Stimulated activated CD4-positive, alpha-beta T cell treated with anti-CD3 and anti-CD28 coated beads, Interleukin-2, amount 100 ng/mL, for 24 hours (primary cell): ENCODE measurements at places on chromosomes 6 and 20.

DNA sequence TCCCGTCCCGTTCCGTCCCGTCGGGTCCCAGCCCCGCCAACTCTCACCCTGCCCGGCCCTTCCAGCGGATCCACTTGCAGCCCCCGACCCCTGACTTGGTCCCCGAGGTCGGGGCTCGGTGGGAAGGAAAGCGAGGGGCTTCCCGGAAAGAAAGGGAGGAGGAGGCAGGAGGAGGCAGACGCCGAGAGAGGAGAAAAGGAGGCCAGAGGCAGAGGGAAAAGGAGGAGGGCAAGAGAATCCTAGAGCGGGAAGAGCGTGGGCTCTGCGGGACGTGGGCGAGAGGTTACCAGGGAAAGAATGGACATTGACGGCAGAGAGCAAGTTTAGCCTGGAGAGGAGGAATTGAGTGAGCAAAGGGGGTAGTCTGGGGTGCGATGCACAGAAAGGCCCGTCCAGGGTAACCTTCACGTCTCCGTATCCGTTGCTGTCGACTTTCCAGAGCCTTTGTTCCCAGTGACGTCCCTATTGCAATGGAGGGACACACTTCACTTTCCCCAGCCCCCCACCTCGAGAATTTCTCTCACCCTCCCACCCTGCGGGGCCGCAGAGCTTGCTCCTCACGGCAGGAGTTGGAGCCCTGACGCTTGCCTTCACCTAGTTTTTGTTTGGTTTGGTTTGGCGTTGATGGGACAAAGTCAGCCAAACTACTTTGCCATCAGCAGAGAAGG is 477 bp upstream of the MOXD1 start:
- DNase-seq: no peak

- DNase-seq: no peak
Measured at GRCh38 chr6:3654436-3654835, 97.1 kb downstream of the PXDC1 start.

DNA sequence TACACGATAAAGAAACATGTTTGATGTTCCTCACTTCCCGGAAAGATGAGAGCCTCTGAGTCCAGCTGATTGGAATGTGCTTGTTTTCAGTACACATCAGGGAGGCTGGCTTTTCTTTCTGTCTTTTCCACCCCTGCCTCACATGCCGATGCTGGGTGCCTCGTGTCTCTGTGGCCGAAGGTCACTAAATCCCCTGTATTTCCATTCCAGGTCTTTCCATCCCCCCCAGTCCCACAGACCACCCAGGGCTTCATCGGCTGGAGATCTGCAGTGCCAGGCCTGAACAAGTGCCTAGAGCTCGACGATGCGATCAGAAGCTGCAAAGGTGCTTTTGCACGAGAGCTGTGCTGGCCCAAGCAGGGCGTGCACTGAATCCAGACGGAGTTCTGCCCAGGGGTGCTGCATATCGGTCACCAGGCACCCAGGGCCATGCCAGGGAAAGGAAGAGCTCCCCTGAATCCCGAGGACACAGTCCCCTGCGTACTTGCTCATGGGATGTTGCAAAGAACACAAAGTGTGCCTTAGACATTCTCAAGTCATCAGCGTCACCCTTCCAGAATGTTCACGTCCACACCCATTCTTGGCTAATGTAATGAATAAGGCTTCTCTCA is 67.9 kb downstream of the ANKRD60 start:
- no peak for DNase-seq

GRCh38 chr20:6614836-6615235 is 152.7 kb upstream of the BMP2 start:
- DNase-seq: no peak

GRCh38 chr6:18211338-18211737 is 53.0 kb downstream of the DEK start:
- DNase-seq: peak; percentile 27

- DNase-seq: no peak
Measured at GRCh38 chr20:17873410-17874270, 95.0 kb downstream of the SNX5 start.

DNA sequence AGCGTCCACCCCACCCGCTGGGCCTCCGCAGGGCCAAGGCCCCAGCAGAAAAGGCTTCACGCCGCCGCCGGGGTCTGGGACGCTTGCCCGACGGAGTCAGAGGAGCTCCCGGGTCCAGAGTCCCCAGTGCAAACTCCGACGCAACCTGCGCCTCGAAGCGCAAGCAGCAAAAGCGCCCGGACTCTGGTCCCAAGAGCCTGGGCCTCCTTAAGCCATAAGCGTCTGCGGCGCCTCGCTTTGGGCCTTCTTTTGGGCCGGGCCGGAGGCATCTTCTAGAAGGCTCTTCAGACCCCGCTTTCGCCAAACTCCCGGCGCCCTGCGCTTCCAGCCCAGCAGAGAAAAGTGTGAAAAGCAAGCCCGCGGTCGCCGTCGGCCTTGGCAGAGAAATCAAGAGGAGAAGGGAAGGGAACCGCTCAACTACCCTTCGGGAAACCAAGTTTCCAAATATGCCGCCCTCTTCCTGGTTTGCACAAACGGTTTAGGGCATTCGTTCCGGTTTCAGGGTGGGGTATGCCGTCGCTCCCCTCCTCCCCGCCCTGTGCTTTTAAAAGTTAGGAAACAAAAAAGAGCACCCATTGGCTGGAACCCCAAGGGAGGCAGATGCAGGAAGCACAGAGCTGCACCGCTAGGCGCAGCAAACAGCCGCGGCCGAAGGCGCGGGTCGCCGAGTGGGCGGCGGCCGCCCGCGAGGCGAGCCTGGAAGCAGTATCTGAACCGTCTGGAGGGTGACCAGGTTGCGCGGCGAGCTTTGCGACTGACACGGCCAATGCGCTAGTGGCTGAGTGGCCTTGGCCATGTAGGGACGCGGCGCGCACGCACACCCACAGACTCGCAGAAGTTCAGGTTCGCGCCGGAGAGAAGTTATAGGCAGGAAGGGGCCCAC is 1.2 kb downstream of the TBX18 start:
- DNase-seq: no peak

- no peak for DNase-seq
Measured at GRCh38 chr6:99879431-99879830, 114.6 kb downstream of the MCHR2 start.

DNA sequence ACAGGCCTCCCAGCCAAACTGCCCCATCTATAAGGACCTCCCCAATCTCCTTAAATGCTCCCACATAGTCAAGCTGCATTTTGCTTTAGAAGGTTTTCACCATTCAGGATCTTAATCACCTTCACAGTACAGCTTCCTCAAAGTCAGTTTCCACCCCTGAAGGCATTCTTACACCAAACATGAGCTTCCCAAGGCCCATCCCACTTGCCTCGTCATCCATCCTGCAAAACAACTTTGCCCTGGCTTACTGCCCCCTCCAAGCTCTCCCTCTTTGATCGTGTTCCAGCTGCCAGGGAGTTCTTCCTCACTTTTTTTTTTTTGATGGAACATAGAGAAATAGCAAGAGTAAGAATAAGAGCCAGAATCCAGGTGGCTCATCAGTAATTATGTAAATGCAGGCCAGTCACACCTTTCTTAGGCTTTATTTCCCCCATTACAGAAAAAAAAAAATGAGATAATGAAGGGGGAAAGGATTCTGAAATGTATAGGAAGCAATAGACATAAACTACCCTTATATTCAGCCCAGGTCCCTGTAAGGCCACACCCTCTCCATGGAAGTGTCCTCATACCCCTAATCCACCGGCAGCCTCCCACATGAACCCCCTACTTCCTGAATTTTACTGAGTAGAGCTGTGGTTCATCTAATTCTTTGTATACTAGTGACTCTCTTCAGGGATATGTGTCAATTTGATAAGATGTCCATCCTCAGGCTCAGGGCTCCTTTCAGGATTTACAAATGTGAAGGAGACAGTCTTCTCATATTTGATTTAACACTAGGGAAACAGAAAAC is 12.7 kb downstream of the TRIM27 start:
- no peak for DNase-seq

DNA sequence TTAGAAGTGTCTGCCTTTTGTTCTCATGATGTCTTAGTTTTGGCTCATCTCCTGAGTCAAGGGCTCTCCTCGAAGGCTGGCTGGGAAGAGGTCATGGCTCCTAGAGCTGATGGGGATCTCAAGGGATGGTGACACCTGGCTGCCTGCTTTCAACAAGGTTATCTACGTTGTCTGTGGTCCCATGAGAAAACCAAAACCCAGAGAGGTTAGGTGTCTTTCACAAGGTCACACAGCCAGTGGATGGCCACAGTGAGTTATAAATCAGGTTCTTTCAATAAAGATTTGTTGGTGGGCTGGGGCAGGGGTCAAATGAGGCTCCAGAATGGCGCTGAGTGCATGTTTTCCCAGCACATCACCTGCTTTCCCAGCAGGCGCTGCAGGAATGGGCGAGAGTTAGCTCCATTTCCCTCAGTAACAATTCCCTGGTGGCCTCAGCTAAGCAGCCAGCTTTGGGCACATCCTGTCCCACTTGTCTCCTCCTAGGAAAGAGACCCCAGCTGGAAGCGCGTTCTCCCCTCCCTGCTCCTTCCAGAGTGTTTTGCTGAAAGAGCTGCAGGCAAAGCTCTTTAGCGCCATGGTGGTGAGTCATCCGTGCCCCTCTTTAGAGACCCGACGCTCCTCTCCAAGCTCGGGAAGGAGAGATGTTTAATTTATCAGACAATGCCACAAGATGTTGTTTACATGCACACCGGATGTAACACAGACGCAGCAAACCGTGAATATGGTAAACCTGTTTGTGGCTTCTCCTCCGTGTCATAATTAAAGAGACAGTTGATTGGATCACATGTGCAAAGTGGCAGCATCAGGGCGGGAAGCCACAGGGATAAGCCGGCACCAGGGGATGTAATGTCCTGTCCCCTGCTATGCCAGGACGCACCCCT is 109.7 kb downstream of the LRFN2 start:
- no peak for DNase-seq

GRCh38 chr6:106039897-106040592 is 46.1 kb upstream of the PRDM1 start:
- no peak for DNase-seq

- no peak for DNase-seq
Measured at GRCh38 chr20:43220612-43221011, 30.9 kb upstream of the PTPRT start.

DNA sequence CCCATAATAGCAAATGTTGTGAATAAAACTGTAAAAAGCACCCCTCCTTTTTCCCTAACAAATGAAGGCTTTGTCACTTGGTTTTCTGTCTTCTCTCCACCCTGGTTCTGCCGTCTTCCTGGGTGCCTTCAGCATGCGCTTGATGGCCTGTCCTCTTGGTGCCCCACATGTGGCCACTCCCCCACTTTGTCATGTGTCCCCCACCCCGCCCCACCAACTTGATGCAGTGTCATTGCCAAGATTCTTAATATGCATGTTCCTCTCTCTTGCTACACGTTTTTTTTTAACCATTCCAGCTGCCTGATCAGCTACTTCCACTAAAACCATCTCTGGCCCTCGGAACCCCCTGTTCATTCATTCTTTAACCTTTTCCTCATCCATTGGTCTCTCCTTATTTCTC is 340.3 kb downstream of the QKI start:
- no peak for DNase-seq

GRCh38 chr6:90068264-90068663 is 174.0 kb downstream of the GJA10 start:
- DNase-seq: peak; percentile 49

- no peak for DNase-seq
Measured at GRCh38 chr20:53205046-53205445, 232.9 kb downstream of the TSHZ2 start.

DNA sequence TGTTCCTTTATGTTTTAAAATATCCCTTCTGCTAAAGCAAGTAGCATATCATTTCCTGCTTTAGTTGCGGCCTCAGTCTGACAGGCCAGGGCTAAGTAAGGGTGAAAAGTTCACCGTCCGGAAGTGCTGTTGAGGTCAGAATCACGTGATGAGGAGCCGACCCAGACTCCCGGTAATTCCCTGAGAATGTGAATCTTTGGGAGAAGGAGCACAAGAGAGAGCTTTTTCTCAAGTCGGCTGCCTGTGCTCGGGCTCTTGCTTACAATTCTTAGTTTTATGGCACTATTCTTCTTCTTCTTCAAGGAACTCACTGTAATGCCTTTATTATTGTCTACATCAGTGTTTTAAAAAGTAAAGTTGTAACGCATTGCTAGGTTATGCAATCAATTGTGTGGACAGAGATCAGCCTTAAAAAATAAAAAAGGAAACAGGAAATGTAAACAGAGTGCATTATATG is 309.3 kb downstream of the PRL start:
- DNase-seq: peak; percentile 5

GRCh38 chr20:46893877-46894578 is 615 bp upstream of the EYA2 start:
- no peak for DNase-seq

DNA sequence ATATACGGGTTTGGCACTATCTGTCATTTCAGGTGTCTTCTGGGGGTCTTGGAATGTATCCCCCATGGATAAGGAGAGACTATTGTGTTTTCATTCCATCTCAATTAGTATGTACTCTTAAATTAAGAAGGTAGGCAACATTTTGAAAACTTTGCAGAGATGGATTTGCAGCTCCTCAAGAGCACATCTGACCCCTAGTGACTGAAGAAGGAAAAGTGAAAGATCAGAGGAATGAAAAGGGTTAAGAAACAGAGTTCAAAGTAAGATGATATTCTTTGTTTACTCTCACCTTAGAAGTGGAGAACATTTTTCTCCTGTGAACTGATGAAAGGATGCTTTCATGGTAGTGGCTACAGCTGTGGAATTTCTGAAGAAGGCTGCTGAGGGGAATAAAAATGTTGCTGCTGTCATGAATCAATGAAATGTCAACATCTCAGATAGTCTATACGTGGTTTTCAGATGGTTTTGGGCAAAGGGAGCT is 41.5 kb downstream of the SH3BGRL2 start:
- DNase-seq: no peak

DNA sequence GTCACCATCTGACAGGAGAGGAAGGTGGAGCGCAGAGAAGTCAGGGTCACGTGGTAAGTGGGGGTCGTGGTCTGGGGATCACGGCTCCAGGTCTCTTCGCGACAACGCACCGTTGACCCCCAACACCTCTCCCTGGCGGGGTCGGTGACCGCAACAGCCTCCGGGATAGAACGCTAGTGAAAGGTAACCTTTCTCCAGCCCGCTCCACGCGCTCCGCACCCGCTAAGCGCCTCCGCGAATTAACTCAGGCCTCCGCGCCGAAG is 600 bp upstream of the SYNJ2 start:
- DNase-seq: peak; percentile 34

DNA sequence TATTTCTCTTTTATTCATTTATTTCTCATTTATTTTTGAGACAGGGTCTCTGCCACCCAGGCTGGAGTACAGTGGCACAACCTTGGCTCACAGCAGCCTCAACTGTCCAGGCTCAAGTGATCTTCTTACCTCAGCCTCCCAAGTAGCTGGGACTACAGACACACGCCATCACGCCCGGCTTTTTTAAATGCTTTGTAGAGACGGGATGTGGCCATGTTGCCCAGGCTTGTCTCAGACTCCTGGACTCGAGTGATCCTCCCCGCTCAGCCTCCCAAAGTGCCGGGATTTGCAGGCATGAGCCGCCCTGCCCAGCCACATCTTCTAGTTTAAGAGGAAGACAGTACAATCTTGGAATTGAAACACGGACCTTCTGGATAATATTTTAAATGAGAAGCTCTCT is 21.6 kb upstream of the FOXF2 start:
- DNase-seq: no peak
